Motor neuron (in vitro differentiated cells): ENCODE measurements at places on chromosomes 1 and 21. TPM values are rescaled to one million over a fixed set of nuclear protein-coding genes. Genes with fewer than 3 reads are reported as not detected.
A peak's percentile ranks its signal among the peaks of the same experiment; 100 is the strongest.

The ADAMTS5 gene
- 2.0 TPM in 2 replicates for total RNA-seq

The CD58 gene
- total RNA-seq, result 3.7 and 5.0 TPM in 2 replicates

The VWA1 gene
- total RNA-seq, result 18.8 and 19.3 TPM in 2 replicates

The ZBTB21 gene
- total RNA-seq, result 9.0 and 9.5 TPM in 2 replicates

The PTGFRN gene
- total RNA-seq, result 158 and 199 TPM in 2 replicates

DNA sequence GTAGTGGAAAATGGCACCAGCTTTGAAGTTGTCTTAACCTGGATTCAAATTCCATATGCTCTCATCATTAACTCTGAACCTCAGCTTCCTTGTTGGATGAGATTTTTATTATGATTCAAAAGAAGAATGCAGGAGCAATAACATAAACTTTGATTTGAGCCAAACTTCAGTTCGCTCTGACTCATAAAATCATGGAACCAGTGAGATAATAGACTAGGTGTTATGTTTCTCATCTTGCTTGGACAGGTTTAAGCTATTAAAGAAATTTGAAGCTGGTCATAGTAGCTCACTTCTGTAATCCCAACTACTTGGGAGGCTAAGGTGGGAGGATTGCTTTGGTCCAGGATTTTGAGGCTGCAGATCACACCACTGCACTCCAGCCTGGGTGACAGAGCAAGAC is 172.8 kb downstream of the CLEC20A start:
- no peak for ATAC-seq

GRCh38 chr21:30194701-30195299 is 21.1 kb downstream of the CLDN8 start:
- ATAC-seq, result peak; percentile 83

DNA sequence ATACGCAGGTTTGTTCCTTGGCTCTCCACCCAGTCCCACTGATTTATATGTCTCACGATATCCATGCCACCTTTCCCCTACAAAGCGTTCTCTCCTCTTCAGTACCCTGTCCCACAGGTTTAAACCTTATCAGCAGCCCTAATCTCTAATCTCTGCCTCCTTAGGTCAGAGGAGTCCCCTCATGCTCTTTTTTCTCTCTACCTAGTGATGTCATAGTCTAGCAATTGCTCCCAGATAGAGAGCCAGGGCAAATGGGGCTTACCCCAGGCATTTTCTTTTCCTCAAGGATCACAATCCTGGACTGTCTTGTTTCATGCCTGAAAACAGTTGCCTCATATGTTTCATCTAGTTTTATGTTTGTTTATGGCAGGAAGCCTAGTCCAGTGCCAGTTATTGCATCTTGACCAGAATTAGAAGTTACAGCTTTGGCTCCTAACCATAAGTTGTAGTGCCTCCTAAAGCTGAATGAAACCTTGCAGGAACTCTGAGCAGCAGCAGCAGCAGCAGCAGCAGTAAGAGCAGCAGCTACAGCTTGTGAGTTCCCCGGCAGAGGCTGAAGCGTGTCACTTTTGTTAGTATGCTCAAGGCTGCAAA is 26.7 kb upstream of the TP53BP2 start:
- no peak for ATAC-seq

GRCh38 chr1:48555271-48555670 is 83.3 kb upstream of the SPATA6 start:
- no peak for ATAC-seq

- ATAC-seq, result no peak
Measured at GRCh38 chr1:196680107-196680506, 28.3 kb downstream of the CFH start.

DNA sequence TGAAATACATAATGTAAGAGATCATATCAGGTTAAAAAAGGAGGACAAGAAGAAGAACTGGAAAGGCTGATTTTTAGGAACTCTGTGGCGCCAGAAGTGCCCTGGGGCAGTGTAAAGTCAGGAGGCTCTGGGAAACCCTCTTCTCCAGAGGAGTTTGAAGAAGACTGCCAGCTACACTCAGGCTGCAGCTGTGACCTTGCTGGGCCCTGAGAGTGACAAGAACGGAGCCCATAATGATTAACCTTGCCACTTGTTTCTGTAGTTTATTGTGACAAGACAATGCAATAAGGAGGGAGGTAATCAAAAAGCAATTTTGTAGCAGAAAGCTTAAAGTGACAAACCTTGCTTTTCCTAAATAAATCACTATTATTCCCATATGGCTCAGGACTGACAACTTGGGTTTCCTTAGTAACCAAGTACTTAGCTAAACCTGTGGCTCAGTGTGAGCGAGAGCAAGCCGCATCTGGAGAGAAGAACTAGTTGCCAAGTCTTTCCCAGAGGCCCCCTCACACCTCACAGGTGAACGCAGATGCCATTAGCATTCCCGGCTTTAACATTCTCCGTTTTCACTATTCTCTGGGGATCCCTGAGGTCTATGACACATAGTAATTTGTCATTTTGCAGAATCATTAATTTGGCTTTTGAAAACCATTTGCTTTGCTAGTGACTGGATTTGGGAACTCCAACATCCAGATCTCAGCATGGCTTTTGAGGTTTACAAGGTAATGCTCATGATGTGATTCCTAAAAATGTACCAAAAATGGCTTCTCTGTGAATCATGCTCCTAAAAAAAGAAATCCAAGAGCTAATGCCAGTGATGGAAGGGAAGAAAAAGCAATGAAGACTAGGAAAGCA is 115.9 kb downstream of the OMA1 start:
- peak; percentile 69 for ATAC-seq

DNA sequence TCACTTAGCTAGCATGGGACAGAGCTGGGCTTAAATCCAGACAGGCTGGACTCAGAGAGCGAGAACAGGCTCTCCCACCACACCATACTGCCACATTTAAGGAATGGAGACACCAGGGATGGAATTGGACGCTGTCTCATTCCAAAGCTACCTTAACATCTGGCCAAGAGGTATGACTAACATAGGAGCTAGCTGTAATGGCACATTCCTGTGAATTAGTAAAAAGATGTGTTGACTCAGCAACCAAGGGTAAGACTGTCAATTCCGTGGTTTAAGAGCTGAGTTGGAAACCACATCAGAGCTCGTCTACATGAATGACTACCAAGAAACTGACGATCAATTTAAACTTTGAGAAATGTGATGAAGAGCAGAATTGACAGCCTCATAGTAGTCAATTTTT is 8.3 kb upstream of the TNFRSF9 start:
- ATAC-seq, result peak; percentile 39

- no peak for ATAC-seq
Measured at GRCh38 chr1:24179251-24179840, 7.7 kb downstream of the IFNLR1 start.

DNA sequence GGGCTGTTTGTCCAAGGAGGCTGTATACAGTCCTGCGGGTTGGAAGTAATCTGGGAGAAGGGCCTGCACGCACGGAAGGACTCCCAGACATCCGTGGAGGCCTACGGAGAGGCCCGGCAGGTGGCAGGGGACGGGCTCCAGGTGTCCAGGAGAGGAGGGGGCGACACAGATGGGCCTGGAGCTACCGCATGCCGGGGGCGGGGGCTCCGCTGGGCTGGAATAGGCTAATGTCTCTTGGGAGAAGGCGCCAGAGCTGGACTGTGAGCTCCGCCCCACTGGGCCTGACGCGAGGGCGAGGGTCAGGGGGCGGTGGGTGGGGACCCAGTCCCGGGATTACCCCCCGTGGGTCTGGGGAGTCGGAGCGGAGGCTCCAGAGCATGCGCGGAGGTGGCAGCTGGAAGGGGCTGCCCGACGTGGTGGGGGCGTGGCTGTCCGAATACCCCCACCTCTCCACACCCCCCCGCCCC is 659 bp downstream of the AGO1 start:
- ATAC-seq, result peak; percentile 55

DNA sequence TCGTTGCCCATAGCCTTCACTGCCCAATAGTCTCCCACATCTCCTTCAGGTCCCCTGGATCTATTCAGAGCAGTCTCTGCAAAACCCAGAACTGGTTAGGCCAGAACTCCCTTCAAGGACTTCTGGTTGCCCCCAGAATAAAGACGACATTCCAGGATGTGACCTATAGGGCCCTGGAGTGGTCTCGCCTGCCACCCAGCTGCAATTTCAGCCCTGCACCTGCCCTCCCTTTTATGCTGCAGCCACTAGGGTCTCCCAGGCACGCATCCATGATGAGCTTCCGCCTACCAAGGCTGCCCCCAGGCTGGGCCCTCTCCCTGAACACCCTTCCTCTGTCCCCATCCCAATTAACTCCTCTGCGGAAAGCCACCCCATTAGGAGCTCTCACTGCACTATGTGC is 7.2 kb upstream of the TSPEAR start:
- no peak for ATAC-seq

DNA sequence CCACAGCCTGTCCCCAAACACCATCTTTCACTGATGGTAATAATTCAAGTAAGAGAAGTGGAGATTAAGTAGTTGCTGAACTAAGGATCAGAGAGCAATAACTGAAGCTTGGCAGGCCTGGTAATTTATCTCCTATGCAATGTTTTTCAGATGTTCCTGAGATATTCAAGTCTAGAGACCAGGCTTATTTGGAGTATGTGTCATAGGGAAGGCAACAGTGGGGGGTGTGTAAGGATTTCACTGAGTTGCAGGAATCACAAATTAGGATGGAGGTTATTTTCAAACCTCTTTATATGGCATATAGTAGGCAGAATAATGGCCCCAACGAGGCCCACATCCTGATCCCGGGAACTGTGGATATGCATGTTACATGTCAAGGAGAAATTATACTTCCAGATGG is 171.7 kb downstream of the KCNJ6 start:
- ATAC-seq, result no peak

- peak; percentile 81 for ATAC-seq
Measured at GRCh38 chr1:14539953-14540563, 58.4 kb upstream of the KAZN start.

- ATAC-seq, result no peak
Measured at GRCh38 chr1:44733365-44733764, 2.4 kb upstream of the RNU5D-1 start.
